ENCODE measurements at places on chromosomes 1 and 21.

DNA sequence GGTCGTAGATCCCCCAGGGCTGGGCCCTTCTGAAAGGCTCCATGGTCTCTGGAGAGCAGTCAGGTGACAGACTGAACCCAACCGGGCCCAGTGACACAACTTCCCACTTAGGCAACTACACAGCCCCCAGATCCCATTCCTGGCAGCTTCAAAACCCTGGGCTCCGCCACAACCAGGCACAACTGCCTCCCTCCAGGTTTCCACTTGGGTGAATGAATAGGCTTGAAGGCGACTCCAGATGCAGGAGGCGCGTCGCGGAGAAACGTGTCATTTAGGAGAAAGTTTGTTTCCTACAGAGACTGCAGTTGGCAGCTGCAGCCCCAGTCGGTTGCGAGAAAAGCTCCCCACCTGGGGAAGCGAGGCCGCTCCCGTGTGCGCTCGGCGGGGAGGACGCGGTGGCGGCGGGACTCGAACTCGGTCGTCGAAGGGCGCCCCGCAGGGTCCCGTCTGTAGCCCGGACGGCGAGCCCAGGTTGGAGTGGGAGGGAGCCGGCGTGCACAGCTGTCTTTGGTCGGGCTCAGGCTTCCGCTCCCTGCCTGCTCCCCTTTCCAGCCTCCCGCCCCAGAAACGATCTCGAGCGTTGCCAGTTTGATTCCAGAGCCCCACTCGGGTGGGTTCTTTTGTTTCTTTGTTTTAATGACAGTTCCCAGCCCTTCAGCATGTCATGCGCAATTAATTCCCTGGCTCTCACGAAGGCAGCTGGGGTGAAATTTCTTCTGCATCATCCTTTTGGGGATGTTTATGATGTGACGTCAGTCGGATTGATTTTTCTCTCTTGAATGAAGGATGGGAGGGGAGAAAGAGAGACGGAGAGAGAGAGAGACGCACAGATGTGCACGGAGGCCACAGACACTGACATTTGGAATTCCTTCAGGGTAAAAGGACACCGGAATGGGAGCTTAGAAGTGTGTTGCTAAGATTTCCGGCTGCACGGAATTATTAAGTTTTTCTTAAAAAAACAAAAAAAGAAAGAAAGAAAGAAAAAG, 862 bp upstream of the SGIP1 start:
- peak; percentile 82 for DNase-seq

DNA sequence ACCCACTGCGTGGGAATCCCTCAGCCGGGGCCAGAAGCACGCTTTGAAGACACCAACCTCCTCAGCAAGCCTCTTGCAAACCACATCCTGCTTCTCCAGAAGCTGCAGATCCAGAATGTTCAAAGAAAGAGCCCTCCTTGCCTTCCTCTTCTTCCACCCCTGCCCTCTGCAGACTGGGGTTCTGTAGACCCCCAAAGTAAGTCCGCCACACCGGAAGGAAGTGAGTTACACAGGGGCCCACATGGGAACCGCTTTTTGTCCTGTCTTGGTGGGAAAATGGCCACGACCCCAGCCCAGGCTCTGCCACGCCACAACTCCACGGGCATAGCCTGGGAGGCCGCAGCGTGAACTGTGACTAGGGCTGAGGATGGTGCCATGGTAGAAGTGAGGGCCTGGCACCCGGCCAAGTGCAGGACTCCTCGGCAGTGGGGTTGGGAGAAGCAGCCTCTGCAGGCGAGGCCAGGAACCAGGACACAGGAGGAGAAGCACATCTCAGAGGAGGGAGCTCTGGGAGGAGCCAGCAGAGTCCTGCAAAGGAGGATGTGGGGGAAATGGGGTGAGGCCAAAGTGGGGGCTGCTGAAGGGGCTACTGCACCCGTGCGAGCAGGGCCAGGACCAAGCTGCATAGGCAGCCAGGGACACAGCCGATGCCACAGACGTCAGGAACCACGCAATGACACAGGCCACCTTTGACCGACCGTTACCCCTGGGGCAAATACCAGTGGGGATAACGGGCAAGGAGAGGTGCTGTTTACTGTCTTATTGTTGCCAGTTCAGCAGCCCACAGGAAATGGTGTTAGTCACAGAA, 30.9 kb downstream of the PDE9A start:
- DNase-seq, result no peak

DNA sequence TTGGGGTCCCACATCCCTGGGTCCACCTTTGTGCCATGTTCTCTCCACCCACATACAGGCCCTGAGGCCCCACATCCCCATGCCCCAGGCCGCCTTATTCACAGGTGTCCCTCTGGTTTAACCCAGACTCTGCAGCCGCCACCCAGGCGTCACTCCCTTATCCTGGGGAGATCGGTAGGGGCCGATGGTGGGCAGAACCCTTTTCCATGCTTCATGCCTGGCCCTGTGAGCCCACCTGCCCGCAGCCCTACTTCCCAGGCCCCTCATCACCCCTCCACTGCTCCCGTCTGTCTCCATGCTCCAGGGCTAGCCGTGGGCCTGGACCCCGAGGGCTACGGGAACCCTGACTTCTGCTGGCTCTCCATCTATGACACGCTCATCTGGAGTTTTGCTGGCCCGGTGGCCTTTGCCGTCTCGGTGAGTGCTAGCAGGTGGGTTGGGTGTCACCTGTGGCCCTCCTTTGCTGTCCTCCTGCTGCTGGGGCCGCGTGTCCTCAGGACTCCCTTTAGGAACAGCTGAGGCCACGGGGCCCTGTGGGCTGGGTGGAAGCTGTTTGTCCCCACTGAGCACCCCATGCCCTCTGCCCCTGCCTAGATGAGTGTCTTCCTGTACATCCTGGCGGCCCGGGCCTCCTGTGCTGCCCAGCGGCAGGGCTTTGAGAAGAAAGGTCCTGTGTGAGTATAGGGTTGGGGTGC, 12.2 kb downstream of the PSRC1 start:
- no peak for DNase-seq

DNA sequence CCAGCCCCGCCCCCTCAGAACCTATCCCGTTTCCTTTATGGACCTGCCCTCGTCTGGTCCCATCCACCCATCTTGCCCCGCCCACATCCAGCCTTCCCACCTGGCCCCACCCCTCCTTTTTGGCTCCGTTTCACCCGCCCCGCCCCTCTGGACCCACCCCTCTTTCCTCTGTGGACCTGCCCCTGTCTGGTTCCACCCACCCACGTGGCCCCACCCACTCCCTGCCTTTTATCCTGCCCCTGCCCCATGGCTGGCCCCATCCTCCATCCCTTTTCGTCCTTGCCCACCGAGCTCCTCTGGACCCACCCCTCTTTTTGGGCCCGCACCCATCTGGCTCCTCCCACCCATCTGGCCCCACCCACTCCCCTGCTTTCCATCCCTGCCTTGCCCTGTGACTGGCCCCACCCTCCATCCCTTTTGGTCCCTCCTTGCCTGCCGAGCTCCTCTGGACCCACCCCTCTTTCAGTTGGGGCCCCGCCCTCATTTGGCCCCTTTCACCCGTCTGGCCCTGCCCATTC, 177.3 kb downstream of the CAMTA1 start:
- peak; percentile 16 for DNase-seq

DNA sequence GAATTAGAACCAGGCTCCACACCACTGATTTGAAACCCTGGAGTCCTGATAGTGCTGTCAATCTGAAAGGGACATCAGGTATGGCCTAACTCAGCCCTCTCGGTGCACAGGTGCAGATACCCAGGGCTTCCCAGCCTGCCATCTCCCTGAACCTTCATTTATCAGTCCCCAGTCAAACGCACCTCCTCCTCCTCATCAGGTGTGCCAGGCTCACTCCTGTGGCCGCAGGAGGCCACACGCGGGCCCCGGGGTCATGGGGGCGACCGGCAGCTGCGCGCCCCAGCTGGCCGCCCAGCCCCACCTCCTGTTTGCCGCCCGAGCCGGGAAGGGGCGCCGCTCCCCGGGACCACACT, 572 bp downstream of the FUCA1 start:
- DNase-seq, result no peak

DNA sequence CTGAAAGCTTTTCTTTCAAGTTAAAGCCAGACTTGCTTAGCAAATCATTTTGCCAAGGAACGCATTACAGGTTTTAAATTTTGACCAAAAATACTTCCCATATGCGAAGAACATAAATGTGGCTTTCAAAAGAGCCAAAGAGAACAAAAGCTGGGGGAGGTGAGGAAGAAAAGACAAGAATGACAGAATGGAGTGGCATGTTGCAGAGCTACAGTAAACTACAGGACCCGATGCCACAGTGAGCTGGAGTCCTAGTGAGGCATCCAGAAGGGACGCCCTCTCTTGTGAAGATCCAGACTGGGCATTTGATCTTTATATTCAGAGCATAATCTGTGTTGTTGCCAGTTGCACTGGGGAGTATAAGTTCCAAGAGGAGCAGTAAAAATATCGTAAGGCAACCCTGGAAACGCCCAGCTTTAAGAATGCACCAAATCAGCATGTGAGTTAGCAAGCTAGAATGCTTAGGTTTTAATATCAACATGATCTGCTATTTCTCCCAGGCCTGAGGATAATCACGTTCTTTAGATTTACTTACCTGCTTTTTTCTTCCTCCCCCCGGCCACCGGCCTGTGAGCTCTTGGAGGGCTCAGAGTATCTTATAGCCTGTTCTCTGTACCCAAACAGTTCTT, 48.4 kb upstream of the HOOK1 start:
- peak; percentile 22 for DNase-seq

- no peak for DNase-seq
Observed at GRCh38 chr1:231188768-231189167, 26.9 kb downstream of the TRIM67 start.

DNA sequence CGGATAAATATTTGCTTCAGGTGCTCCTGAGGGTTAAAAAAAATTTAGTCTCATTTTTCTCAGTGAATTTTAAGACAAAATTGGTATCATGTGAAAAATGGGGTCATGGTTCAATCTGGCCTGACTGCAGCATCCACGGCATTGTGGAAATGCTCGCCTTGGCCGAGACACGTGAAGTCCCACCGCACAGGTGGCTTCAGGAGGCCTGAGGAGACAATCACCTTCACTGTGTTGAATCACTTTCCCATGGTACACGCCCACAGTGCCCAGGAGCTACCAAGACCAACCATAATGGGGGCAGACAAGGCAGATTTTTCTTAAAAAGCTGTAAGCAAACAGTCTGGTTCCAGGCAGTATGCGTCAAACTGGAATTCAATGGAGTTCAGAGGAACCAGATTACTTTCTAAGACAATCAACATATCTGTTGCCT, 11.0 kb upstream of the CPLANE2 start:
- no peak for DNase-seq
